ENCODE measurements at places on chromosomes 1 and 21.

GRCh38 chr1:13582713-13583443 is 754 bp upstream of the PDPN start:
- H3K27me3 ChIP-seq, result peaks cover 32% of the 10 kb centered on the region
- DNase-seq, result no peak
- H3K4me1 ChIP-seq, result no peaks in the 10 kb centered on the region
- no peak overlapping the region for H3K27ac ChIP-seq
- no peaks in the 10 kb centered on the region for H3K36me3 ChIP-seq

GRCh38 chr21:17709266-17709611 is 96.5 kb upstream of the BTG3 start:
- H3K27me3 ChIP-seq, result no peaks in the 10 kb centered on the region
- H3K4me3 ChIP-seq, result no peak overlapping the region
- H3K36me3 ChIP-seq, result no peaks in the 10 kb centered on the region

GRCh38 chr1:192554904-192555303 is 20.7 kb upstream of the RGS1 start:
- H3K27ac ChIP-seq, result no peak overlapping the region
- H3K4me3 ChIP-seq, result no peak overlapping the region
- no peaks in the 10 kb centered on the region for H3K4me1 ChIP-seq
- H3K36me3 ChIP-seq, result no peaks in the 10 kb centered on the region

DNA sequence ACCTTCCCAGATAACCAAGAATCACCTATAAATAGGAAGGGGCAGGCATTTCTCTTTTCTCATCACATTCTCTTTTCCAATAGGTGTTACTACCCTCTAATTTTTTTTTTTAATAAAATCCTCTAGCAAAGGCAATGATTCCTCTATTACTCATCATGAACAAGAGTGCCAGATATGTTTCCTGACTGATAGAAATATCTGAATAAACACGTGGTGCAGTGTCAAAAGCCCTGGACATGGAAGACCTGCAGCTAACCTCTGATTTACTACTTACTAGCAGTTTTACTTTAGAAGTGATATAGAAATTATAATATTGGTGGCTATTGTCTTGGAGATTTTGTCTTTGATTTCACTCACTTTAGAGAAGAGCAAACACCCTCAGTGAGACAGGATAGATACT is 194.6 kb upstream of the SAMSN1 start:
- no peak overlapping the region for H3K27ac ChIP-seq
- DNase-seq, result no peak
- no peaks in the 10 kb centered on the region for H3K27me3 ChIP-seq
- H3K4me1 ChIP-seq, result no peaks in the 10 kb centered on the region
- H3K4me3 ChIP-seq, result no peak overlapping the region

DNA sequence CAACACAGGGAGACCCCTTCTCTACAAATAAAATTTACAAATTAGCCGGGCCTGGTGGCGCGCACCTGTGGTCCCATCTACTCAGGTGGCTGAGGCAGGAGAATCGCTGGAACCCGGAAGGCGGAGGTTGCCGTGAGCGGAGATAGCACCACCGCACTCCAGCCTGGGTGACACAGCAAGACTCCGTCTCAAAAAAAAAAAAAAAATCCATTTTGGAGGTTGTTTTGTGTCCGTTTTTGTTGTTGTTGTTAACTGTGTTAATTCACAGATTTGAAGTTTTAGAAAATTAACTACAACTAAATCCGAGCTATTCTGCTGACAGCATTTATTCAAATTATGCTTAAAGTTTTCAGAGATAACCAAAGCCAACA is 618 bp downstream of the CLCC1 start:
- H3K36me3 ChIP-seq, result peaks cover 2% of the 10 kb centered on the region
- H3K27me3 ChIP-seq, result no peaks in the 10 kb centered on the region
- H3K27ac ChIP-seq, result peak overlapping the region; percentile 94
- H3K4me3 ChIP-seq, result peak overlapping the region; percentile 77

DNA sequence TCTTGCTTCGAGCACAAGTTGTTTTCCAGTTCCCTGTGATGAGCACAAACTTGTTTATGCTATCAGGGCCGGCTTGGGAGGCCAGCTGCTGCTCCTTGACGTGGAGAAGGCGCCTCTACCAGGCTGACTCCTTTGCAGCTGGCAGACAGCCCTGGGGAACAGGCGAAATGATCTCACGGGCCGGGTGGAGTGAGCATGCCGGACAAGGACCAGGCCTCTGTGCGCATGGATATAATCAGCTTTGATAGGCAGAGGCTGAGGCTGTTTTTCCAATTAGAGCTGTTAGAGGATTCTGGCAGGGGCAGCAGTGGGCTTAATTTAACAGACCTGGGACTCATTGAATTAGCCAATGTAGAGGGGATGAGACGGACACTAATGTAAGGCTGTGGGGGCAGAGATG is 38.9 kb downstream of the FAM163A start:
- no peaks in the 10 kb centered on the region for H3K4me1 ChIP-seq
- no peak overlapping the region for H3K4me3 ChIP-seq
- DNase-seq, result no peak
- no peaks in the 10 kb centered on the region for H3K36me3 ChIP-seq
- H3K27ac ChIP-seq, result no peak overlapping the region

DNA sequence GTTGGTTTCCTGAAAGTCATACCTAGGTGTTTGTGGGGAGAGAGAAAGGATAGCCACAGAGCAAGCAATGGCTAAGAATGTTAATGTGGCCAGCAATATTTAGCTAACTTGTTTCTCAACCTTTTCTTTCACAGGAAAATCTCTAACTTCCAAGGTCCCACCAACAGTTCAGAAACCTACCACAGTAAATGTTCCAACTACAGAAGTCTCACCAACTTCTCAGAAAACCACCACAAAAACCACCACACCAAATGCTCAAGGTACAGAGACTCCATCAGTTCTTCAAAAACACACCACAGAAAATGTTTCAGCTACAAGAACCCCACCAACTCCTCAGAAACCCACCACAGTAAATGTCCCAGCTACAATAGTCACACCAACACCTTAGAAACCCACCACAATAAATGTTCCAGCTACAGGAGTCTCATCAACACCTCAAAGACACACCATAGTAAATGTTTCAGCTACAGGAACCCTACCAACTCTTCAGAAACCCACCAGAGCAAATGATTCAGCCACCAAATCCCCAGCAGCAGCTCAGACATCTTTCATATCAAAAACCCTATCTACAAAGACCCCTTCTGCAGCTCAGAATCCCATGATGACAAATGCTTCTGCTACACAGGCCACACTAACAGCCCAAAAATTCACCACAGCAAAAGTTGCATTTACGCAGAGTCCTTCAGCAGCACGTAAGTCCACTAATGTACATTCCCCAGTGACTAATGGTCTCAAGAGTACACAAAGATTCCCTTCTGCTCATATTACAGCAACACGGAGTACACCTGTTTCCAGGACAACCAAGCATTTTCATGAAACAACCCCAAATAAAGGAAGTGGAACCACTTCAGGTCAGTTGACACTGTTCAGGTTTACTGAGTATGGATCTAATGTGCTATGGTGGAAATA is 15.3 kb downstream of the CD55 start:
- H3K4me3 ChIP-seq, result no peak overlapping the region
- DNase-seq, result no peak
- H3K36me3 ChIP-seq, result no peaks in the 10 kb centered on the region
- peaks cover 13% of the 10 kb centered on the region for H3K4me1 ChIP-seq
- H3K27me3 ChIP-seq, result no peaks in the 10 kb centered on the region

- H3K27ac ChIP-seq, result no peak overlapping the region
- H3K27me3 ChIP-seq, result no peaks in the 10 kb centered on the region
- DNase-seq, result peak; percentile 57
These were observed 90.2 kb upstream of the GRIK3 start for GRCh38 chr1:37124501-37124900.

- H3K27ac ChIP-seq, result no peak overlapping the region
- no peak for DNase-seq
- no peak overlapping the region for H3K4me3 ChIP-seq
- no peaks in the 10 kb centered on the region for H3K27me3 ChIP-seq
- no peaks in the 10 kb centered on the region for H3K36me3 ChIP-seq
- no peaks in the 10 kb centered on the region for H3K4me1 ChIP-seq
These were observed 35.0 kb upstream of the IFNLR1 start for GRCh38 chr1:24222008-24222605.

- H3K4me3 ChIP-seq, result peak overlapping the region; percentile 75
- H3K27me3 ChIP-seq, result no peaks in the 10 kb centered on the region
- no peak for DNase-seq
- H3K36me3 ChIP-seq, result no peaks in the 10 kb centered on the region
- H3K27ac ChIP-seq, result peak overlapping the region; percentile 52
These were observed 371 bp upstream of the ODF2L start for GRCh38 chr1:86396498-86396890.

- H3K4me1 ChIP-seq, result no peaks in the 10 kb centered on the region
- H3K27ac ChIP-seq, result no peak overlapping the region
- H3K36me3 ChIP-seq, result no peaks in the 10 kb centered on the region
- no peaks in the 10 kb centered on the region for H3K27me3 ChIP-seq
- no peak overlapping the region for H3K4me3 ChIP-seq
- no peak for DNase-seq
These were observed 95.1 kb upstream of the OLIG2 start for GRCh38 chr21:32930673-32931072.

- no peak overlapping the region for H3K4me3 ChIP-seq
- DNase-seq, result no peak
- no peaks in the 10 kb centered on the region for H3K36me3 ChIP-seq
These were observed 151.2 kb downstream of the PTBP2 start for GRCh38 chr1:96872757-96873156.

GRCh38 chr1:13990939-13991338 is 291.0 kb downstream of the PRDM2 start:
- H3K36me3 ChIP-seq, result no peaks in the 10 kb centered on the region
- no peak overlapping the region for H3K27ac ChIP-seq
- H3K27me3 ChIP-seq, result no peaks in the 10 kb centered on the region
- no peak for DNase-seq
- no peaks in the 10 kb centered on the region for H3K4me1 ChIP-seq

- no peak overlapping the region for H3K4me3 ChIP-seq
- no peak for DNase-seq
- H3K27ac ChIP-seq, result no peak overlapping the region
- H3K36me3 ChIP-seq, result no peaks in the 10 kb centered on the region
- no peaks in the 10 kb centered on the region for H3K27me3 ChIP-seq
- no peaks in the 10 kb centered on the region for H3K4me1 ChIP-seq
These were observed 172.9 kb downstream of the TRABD2B start for GRCh38 chr1:47824297-47824696.

- no peak for DNase-seq
- no peak overlapping the region for H3K4me3 ChIP-seq
- no peaks in the 10 kb centered on the region for H3K27me3 ChIP-seq
- no peaks in the 10 kb centered on the region for H3K36me3 ChIP-seq
- H3K27ac ChIP-seq, result no peak overlapping the region
These were observed 37.9 kb upstream of the PDC start for GRCh38 chr1:186498695-186499389.

DNA sequence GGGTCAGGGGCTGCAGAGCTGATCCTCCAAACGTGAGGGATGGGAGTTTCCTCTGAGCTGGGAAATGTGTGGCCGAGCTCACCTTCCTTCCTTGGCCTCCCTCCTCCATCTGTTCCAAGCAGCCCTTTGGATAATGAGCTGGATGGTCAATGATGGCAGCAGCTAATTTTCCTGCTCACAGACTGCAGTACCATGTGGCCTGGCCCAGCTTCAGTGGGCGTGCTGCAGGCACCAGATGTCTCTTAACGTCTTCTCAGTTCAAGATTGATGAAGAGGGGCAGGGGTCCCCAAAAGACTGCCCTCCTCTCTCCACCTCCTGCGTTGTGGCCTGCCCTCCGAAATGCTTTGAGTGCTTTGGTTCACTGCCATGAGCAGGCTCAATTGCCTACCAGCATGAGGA is 86.0 kb downstream of the UBIAD1 start:
- no peak overlapping the region for H3K27ac ChIP-seq
- no peak overlapping the region for H3K4me3 ChIP-seq
- no peaks in the 10 kb centered on the region for H3K4me1 ChIP-seq
- no peak for DNase-seq
- H3K36me3 ChIP-seq, result no peaks in the 10 kb centered on the region
- H3K27me3 ChIP-seq, result peaks cover 9% of the 10 kb centered on the region

DNA sequence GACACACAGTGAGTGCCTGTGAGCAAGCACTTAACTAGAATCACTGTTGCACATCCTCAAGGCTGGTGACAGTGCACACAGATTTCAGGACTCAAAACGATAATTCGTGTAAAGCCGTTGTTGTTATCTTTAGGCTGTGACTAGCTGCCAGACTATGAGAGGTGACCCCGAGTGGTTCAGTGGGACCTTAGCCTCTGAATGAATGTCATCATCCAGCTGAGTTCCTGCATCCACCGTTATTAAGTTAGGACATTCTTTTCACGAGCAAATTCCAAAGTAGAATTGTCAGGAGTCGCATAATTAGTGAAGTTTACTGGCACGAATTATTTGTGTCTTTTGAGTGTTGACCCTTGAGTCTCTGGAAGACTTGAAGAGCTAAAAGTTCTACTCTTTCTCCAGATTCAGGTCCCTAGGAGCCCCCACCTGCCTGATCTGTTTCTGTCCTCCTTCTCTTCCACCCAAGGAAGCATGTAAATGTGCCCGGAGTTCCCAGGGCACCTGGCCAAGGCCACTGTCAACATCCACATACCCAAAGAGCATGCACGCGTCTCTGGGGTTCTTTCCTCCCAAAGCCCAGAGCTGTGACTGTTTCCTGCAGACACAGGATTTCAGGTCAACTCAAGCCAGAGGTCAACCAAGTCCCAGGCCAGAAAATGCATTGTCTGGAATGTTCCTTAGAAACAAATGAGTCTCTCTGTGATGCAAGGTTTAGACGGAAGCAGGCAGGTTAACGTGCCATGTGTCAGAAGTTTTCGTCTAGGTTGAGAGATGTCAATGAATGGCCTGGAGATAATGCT is 207.2 kb downstream of the TOMM20 start:
- no peaks in the 10 kb centered on the region for H3K27me3 ChIP-seq
- no peak overlapping the region for H3K4me3 ChIP-seq
- H3K4me1 ChIP-seq, result peaks cover 14% of the 10 kb centered on the region
- no peaks in the 10 kb centered on the region for H3K36me3 ChIP-seq
- H3K27ac ChIP-seq, result no peak overlapping the region

DNA sequence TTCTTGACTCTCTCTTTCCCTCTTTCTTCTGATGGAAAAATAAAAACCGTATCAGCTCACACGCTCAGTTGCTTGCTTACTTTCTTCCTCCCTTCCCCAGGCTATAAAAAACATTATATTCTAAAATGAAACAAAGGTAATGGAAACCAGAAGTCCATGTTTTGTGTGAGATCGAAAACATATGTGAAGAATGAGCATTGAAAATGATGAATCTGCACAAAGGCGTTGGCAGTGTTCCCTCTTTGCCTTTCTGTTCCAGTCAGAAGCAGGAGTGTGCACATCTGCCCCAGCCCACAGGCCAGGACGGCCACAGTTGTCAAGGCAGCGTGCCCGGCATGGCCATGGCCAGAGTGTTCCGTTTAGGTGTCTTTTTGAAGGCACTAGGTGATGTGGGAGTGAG is 185.3 kb upstream of the USP24 start:
- no peak overlapping the region for H3K27ac ChIP-seq
- DNase-seq, result no peak
- no peaks in the 10 kb centered on the region for H3K4me1 ChIP-seq
- no peaks in the 10 kb centered on the region for H3K36me3 ChIP-seq
- no peak overlapping the region for H3K4me3 ChIP-seq
- peaks cover 4% of the 10 kb centered on the region for H3K27me3 ChIP-seq

DNA sequence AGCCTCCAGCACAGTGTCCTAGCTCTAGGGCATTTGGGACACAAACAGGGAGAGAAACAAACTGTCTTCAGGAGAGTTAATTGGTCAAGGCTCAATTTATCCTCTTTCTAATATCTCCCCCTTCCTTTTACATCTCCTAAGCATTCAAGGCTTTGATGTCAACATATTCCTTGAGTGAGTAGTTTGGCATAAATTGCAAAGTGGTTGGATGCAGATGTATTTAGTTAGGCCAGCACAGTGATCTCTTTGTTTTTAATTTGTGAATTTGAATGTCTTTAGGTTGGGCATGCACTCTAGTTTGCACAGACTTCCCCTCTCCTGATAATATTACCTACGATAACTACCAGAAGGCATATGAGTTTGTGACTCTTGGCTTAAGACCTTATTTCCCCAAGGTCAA is 12.5 kb upstream of the OLFML2B start:
- no peak overlapping the region for H3K4me3 ChIP-seq
- no peak overlapping the region for H3K27ac ChIP-seq
- DNase-seq, result no peak

Measured in adrenal gland (tissue), 19 donors.